Natural killer cell treated with Interleukin-12 subunit alpha and Interleukin-12 subunit beta and Interleukin-15 and Interleukin-18, amount 100 ng/mL, for 72 hours (primary cell): ENCODE measurements at places on chromosomes 12 and 14. TPM values are rescaled to one million over a fixed set of nuclear protein-coding genes. Genes with fewer than 3 reads are reported as not detected.

DNA sequence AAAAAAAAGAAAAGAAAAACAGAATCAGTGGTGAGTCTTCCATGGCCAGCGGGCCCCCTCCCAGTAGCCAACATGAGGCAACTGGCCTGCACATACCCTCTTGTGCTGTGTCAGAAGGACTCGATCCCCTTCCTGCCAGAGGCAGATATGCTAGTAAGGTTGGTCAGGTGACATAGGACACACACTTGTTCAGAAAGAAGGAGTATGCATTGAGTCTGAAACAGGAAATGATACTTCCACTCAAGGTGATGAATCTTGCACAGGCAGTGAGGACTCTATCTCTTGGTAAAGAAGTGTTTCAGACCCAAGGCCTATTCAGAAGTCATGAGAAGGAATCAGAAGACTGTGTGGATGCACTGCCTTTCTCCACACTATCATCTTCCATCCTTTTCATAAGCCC, 269.7 kb upstream of the FAR2 start:
- H3K27me3 ChIP-seq, result peaks cover 3% of the 10 kb centered on the region
- H3K4me3 ChIP-seq, result no peak overlapping the region
- no peaks in the 10 kb centered on the region for H3K4me1 ChIP-seq
- DNase-seq, result no peak
- H3K36me3 ChIP-seq, result no peaks in the 10 kb centered on the region
- no peak overlapping the region for H3K27ac ChIP-seq

DNA sequence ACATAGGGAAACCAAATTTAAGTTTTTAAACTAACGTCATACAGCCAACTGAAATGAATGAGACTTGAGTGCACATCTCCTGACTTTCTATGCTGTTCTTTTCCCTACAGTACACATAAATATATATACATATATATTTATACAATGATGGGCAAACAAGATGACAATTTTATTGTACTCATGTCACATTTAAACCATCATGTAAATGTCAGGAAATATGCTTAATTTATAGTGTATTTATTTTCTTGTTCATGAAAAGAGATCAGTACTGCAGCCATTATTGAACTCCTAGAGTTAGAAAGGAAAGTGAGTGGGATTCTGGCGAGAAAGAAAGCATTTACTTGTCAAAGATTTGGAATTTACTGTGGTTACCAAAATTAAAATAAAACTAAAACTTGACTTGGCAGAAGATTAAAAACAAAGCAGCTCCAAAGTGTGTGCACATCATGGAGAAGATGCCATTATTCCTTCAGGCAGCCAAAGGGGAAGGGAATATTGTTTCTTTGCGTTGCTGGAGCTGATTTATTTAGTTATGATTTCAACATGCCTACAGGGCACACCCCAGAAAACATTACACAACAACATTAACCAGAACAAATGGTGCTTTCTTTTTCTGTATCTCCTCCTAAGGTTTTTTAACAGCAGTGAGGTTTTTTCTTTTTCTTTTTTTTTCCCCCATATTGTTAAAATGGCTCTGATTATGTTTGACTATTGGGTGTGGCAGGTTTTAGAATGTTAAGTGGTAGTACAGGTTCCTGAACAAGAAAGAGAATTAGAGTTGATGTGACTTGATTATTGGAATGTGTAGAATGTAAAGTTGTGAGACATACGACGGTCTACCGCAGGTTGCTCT, 144.6 kb downstream of the RAD51B start:
- H3K4me3 ChIP-seq, result no peak overlapping the region
- peaks cover 6% of the 10 kb centered on the region for H3K36me3 ChIP-seq
- H3K27ac ChIP-seq, result no peak overlapping the region
- H3K27me3 ChIP-seq, result no peaks in the 10 kb centered on the region

- no peaks in the 10 kb centered on the region for H3K4me1 ChIP-seq
- no peak overlapping the region for H3K4me3 ChIP-seq
- no peaks in the 10 kb centered on the region for H3K27me3 ChIP-seq
- DNase-seq, result no peak
- H3K27ac ChIP-seq, result no peak overlapping the region
These were observed 114.9 kb downstream of the PDZRN4 start for GRCh38 chr12:41302979-41303403.

GRCh38 chr12:105860561-105861207, 278.1 kb downstream of the NUAK1 start:
- no peaks in the 10 kb centered on the region for H3K4me1 ChIP-seq
- peaks cover 12% of the 10 kb centered on the region for H3K27me3 ChIP-seq
- no peak for DNase-seq
- H3K4me3 ChIP-seq, result no peak overlapping the region
- no peaks in the 10 kb centered on the region for H3K36me3 ChIP-seq
- H3K27ac ChIP-seq, result no peak overlapping the region

- DNase-seq, result no peak
- H3K27me3 ChIP-seq, result peaks cover 8% of the 10 kb centered on the region
- no peak overlapping the region for H3K27ac ChIP-seq
- H3K36me3 ChIP-seq, result no peaks in the 10 kb centered on the region
These were observed 22.2 kb upstream of the TCL1B start for GRCh38 chr14:95664066-95664465.

GRCh38 chr12:49094160-49094974, at the start of gene DHH:
Gene DHH (minus strand): TSS chr12:49094801. CDS start chr12:49094512, 289 bp downstream.
- H3K4me1 ChIP-seq, result peaks cover 22% of the 10 kb centered on the region
- peaks cover 7% of the 10 kb centered on the region for H3K36me3 ChIP-seq
- no peak within 1 kb of the TSS for H3K27ac ChIP-seq
- peak within 1 kb of the TSS; percentile 30 for H3K4me3 ChIP-seq
- no peak for DNase-seq
- H3K27me3 ChIP-seq, result peaks cover 24% of the 10 kb centered on the region

- H3K27ac ChIP-seq, result no peak overlapping the region
- H3K4me3 ChIP-seq, result no peak overlapping the region
- H3K4me1 ChIP-seq, result peaks cover 10% of the 10 kb centered on the region
- no peaks in the 10 kb centered on the region for H3K36me3 ChIP-seq
These were observed 8.7 kb upstream of the JDP2 start for GRCh38 chr14:75418850-75419768.

GRCh38 chr14:102046337-102047278, 40.2 kb downstream of the HSP90AA1 start:
- no peaks in the 10 kb centered on the region for H3K36me3 ChIP-seq
- H3K4me3 ChIP-seq, result no peak overlapping the region

The NGB gene
- total RNA-seq, result not detected

The CIDEB gene
- total RNA-seq, result 6.8 TPM

The ANO4 gene
- not detected for total RNA-seq

The SLC39A5 gene
- total RNA-seq, result 1.4 TPM

The MYL2 gene
- total RNA-seq, result not detected

The CDH24 gene
- 0.73 TPM for total RNA-seq

The APOF gene
- not detected for total RNA-seq
